Progenitor cell of endocrine pancreas (in vitro differentiated cells): ENCODE measurements at places on chromosomes 2 and 18.

DNA sequence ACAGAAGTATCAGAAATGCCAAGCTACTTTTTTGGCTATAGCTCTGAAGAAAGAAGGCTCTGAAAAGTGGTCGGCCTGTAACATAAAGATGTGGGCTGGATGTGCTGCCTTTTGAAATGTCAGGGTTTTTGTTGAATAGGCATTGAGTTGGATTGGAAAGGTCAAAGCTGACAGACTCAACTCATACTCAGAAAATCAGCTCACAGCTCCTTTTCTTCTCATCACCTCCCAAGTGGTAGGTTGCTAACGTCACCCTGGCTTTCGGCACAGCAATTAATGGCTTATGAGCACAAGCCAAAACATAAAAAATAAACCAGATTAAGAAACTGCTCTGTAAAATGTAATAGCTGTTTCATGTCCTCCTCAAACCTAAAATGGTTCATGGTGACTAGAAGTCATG, 68.3 kb downstream of the KCNF1 start:
- no peak for DNase-seq

DNA sequence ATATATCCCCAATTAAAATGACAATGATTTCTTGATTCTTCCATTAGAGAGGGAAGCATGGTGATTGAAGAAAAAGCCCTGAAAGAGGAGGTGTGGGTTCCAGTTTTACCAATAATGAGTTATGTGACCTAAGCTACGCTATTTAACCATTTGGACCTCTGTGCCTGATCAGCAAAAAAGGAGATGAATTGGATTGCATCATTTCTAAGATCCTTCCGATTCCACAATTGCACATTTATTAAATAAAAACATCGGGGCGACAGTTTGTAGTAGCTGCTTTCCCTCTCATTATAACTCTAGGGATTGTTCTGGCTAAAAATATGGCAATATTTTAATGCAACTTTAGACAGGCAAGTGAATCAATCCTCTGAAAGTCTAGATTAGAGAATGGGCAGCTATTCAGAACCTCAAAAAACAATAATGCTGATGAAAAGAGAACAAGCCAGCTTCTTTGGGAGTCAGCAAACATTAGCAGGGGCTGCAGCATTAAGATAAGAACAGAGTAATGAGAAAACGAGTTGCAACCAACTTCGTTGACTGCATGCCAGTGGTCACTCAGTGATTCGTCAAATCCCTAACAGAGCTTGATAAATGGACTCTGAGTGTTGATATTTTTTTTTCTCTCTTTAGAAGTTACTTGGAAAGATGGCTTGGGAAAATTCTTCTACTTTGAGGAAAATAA, 301.2 kb downstream of the AGPS start:
- DNase-seq = no peak

- DNase-seq = no peak
Measured at GRCh38 chr2:199928226-199928625, 17.1 kb downstream of the C2orf69 start.

DNA sequence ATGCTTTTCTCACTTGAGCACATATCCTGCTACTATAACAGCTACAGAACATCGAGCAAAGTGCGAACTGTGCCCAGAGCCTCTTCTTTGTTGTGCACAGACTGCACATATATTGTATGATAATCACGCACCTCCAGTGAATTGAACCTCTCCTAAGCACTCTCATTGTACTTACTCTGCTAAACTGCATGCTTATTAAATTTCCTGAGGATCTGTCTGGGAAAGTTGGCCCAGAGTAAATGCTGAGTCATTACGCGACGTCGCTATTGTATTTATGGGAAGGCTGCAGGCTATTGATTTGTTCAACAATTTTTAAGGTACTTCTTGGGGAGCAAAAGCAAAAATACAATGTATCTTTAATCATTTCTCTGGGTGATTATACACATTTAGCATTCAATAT, 399.6 kb upstream of the DSEL start:
- no peak for DNase-seq

- no peak for DNase-seq
Measured at GRCh38 chr18:31098878-31099277, 3.3 kb downstream of the DSC2 start.

DNA sequence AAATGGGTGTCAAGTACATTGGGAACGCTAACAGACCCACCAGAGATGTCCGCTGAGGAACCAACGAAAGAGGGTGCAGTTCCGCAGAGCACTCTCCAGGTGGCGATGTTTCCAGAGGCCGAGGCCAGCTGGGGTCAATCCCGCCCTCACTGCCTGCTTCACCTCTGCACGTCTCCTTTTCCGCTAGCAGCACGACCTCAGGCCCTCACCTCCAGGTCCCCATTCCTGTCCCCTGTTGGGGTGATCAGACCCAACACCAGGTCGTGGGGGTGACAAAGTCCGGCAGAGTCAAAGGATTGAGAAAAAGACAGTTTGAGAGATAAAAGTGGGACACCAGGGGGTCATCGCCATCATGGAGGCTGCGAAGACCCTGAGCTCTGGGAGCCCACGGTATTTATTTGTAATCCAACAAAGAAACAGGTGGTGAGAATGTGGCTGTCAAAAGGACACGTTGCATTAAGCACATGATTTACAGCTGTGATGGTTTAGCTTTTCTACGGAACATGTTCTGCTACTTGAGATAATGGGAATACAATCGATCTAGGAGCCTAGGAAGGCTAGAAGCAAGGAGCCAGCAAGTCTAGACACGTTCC, 27.3 kb downstream of the ZAP70 start:
- peak; percentile 27 for DNase-seq

DNA sequence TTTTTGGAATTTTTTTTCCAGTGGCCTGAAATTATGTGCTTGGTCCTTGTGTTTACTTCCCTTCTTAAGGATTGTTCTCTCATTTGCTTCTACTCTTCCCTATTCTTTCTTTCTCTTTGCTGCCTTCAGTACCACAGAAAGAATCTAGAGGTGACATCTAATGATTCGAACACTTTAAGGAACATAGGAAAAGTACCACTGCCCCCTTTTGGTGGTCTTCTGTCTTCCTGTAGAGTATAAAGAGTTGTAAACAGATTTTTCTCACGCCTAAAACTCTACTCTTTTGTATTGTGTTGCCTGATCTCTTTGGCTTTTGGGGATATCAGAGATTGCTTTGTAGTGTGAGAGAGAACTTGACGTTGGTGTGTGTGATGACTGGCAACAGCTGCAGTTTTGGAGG, 7.0 kb upstream of the SCTR start:
- no peak for DNase-seq

- DNase-seq = peak; percentile 14
Measured at GRCh38 chr2:212536817-212537725, 1.5 kb downstream of the ERBB4 start.

GRCh38 chr2:199903111-199903510, 8.0 kb upstream of the C2orf69 start:
- no peak for DNase-seq

DNA sequence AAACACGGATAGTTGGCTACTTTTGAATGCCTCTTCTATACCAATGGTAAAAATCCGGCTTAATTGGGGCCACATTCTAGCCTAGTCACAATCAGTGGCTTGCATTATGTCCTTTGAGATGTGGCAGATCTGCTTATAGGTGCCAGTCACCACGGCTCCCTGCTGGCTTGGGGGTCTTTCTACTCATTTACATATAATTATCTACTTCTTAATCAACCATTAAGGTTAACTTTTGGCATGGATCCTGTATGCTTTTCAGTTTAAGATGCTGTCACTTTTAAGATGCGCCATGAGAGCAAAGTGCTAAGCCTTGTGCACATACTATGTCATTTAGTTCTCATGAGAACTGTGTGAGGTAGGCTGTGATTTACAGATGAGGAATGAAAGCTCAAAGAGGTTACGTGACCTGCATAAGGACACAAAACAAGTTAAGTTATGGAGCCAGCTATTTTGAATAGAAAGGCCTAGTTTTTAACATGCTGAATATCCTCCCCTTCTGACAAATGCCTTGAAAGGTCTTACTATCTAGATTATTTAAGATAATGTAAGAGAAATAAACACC, 4.1 kb downstream of the NEDD4L start:
- DNase-seq = no peak

DNA sequence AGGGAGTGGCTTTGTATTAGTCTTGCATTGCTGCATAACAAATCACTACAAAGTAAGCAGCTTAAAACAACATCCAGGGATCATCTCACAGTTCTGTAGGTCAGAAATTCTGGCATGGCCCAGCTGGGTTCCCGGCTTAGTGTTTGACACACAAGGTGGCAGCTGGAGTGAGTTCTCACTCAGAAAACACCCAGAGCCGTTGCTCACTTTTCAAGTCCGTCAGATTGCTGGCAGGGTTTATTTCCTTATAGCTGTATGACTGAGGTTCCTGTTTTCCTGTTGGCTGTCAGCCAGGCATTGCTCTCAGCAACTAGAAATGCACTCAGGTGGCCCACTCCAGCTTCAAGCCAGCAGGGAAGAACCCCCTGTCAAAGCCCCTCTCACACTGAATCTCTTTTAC, 324.1 kb downstream of the CCDC178 start:
- no peak for DNase-seq

GRCh38 chr18:28256166-28256565, 79.2 kb upstream of the CDH2 start:
- no peak for DNase-seq

- DNase-seq = no peak
Measured at GRCh38 chr2:190184460-190184859, 121.9 kb upstream of the MSTN start.

- DNase-seq = peak; percentile 16
Measured at GRCh38 chr2:23385351-23385747, 370 bp downstream of the KLHL29 start.

DNA sequence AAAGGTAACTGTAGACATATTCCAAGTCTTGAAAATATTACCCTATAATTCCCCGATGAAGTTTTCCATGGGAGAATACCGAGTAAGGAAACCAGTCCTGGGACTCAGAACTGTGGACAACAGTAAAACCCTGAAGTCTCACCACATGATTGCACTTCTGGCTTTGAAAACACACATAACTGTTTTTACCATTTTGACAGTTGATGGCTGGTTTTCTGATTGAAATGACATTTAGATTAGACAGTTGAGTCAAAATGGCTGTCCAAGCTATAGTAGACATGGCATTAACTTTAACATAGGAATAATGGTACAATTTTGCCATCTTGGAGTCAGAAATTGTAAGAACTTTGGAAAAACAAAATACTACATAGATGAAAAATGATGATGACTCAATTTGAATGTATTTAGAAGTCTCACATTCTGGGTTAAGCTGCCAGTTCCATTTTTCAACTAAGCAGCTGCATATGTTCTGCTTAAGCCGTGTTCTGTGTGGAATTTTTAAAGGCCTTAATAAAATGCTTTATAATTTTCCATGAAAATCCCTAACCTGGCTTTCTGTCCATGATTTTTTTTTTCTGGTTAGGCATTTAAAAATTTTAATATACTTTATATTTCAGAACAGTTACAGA, 38.3 kb upstream of the WIPF1 start:
- no peak for DNase-seq

- DNase-seq = peak; percentile 30
Measured at GRCh38 chr2:216283038-216283900, 89.0 kb downstream of the MARCHF4 start.

DNA sequence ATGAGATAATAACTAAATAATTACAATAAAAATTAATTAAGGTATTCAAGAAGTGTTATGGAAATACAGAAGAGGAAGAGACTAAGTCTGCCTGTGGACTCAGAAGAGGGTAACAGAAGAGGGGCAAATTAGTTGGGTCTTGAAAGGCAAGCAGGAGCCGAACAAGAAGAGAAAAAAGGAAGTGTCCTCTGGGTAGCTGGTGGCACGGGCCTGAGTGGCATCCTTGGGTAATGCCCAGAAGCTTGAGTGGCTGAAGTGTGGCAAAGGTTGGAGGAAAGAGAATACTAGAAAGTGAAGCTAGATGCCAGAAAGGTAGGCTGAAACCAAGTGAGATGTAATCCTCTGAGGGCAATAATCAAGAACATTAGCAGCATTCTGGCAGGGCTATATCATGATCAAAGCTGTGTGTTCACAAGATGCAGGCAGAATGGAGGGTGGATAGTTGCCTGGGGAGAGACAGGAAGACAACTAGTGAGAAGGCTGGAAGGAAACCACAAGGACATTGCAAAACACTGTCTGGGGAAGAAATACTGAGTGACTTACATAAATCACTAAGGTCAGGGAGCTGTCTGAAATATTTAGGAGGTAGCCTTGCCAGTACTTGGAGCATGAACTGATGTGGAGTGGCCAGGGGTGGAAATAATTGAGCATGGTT, 16.2 kb downstream of the DOCK10 start:
- DNase-seq = no peak

GRCh38 chr18:35939138-35939537, 33.3 kb upstream of the RMP24 start:
- DNase-seq = no peak

- no peak for DNase-seq
Measured at GRCh38 chr2:98516571-98516970, 71.9 kb downstream of the INPP4A start.

GRCh38 chr2:222756362-222756831, 84.9 kb downstream of the MOGAT1 start:
- DNase-seq = no peak

GRCh38 chr2:127574656-127575055, 39.2 kb downstream of the MYO7B start:
- DNase-seq = no peak
